ENCODE measurements at places on chromosomes 2 and 18.

DNA sequence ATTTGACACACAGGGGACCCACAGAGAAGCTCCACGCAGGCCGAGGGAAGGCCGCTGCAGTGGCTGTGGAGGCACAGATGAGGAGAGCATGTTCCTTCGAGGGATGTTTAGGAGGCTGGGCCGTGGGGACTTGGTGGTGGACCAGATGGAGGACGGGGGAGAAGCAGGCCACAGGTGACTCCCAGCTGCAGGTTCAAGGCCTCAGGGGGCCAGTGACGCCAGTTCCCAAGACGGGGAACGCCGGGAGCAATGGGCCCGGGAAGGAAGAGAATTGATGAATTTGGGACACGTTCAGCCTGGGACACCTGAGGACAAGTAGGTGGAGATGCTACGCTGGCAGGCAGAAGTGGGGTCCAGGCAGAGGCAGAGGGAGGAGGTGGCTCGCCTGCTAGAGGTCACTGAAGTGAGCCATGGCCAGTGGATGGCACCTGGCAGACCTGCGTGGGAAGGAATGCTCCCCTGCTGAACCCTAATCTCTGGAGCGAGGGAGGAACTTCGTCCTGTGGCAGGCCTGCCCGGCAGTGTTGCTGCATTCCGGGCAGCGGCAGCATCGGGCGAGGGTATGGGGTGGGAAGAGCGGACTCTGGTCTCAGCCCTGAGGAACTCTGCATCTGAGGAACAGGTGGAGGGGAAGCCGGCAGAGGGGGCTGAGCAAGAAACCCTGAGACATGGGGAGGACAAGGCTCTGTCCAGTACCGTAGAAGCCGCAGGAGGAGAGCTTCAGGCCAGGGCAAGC lies 25.2 kb upstream of the HPCAL1 start:
- no peak for DNase-seq

DNA sequence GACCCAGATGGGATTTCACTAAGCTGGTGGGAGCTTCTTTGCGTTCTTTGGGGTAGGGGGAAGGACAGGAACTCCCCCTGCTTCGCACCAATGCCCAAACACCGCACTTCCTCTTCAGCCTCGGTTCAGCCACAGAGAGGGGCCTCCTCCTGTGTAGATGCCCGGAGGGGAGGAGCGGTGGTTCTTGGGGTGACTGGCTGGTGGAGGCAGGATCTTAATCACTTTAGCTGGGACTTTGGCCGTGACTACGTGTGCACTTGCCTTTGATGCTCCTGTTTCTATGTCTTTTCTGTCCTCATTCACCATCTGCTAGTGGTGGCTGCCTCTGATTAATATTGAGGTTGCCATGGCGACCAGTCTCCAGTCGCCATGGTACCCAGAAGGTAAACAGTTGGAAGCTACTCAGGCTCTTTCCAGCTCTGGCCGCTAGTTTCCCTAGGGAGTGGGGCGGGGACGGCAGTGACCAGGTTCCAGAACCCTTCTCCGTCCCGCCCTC lies 1.9 kb downstream of the CNGA3 start:
- DNase-seq: no peak

GRCh38 chr2:158668001-158668765 lies 126.9 kb upstream of the DAPL1 start:
- DNase-seq: no peak

DNA sequence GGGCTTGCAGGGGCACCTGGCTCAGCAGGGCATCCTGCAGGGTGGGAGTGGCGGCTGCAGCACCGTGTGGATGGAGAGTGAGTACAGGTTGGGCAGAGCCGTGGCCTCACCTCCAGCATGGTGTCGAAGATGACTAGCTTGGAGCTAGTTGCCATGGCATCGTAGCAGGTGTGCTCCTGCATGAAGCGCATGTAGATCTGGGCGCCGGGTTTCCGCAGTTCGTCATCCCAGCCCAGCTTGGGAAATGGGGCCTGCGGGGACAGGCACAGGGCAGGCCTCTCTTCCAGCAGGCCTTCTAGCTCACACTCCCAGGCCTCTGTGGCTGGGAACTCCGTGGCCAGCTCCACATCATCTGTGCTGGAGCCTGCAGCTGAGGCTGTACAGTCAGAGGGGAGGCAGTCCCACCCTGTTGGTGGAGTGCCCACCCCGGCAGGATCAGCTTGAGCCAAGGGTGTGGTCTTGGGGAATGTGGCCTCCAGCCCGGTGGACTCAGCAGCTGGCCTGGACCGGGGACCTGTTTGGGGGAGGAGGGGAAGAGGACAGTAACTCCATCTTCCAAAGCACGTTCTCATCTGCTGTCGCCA lies 1.6 kb downstream of the PRKAG3 start:
- no peak for DNase-seq

- DNase-seq: no peak
Measured at GRCh38 chr18:3703732-3704176, 253.8 kb downstream of the TGIF1 start.
